ENCODE measurements at places on chromosomes 3 and 15. TPM values are rescaled to one million over a fixed set of nuclear protein-coding genes. Genes with fewer than 3 reads are reported as not detected.

Gene TTLL13
- 0.04 TPM for total RNA-seq

DNA sequence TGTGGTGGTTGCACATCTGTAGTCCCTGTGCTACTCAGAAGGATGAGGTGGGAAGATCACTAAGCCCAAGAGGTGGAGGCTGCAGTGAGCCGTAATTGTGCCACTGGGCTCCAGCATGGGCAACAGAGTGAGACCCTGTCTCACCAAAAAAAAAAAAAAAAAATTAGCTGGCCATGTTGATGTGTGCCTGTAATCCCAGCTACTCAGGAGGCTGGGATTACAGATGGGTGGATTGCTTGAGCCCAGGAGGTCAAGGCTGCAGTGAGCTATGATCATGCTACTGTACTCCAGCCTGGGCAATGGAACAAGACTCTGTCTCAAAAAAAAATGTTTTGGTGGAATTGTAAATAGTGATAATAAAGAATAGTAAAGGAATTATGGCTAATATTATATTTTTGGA is 9.9 kb downstream of the ATRIP start:
- no peak for DNase-seq

- DNase-seq: no peak
These were observed 1.0 kb downstream of the EOMES start for GRCh38 chr3:27720899-27721716.

GRCh38 chr15:79179108-79179561 is 88.6 kb upstream of the RASGRF1 start:
- no peak for DNase-seq

All from pulmonary artery endothelial cell (primary cell).